GDM1 (cell line): ENCODE measurements at places on chromosomes 16 and 17.

GRCh38 chr16:88743693-88744576 is 37.6 kb downstream of the CTU2 start:
- peak; percentile 17 for DNase-seq

DNA sequence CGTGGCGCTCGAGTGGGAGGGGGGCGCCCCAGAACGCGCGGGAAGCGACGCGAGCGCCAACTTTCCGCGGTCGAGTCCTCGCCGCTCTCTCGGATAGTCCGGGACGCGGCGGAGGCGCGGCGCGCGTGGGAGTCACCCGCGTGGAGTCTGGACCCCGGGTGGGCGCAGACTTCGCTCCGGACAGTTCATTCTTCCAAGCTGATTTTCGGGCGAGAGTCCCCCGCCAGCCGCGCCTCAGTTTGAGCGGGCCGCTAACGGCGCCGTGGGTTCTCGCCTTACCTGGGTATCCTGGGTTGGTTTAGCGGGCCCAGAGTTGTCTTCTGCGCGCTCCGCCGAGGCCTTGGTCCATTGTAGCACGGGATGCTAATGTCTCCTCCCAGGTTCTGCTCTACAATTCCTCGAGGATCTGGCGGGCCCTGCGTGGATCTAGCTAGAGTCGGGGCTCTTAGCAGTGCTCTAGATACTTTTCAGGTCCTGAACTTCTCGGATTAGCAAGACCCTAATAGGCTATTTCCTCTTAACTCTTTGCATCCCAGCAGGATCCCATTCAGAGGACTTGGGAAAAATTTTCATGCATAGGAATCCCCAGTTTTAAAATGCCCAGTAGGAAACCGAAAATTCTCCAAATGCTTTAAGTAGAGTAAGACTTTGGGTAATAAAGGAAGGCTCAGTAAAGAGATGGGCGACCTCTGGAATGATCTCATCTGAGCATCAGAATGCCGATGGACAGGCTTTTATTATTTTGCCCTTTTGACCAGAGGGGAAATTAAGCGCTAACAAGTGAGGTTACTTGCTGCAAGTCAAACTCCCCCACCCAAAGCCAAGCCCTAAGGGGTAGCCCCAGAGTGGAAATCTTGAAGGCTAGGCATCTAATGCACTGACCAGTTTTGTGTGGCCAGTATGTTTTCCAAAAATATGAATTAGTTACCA is 537 bp upstream of the GJC1 start:
- DNase-seq = no peak

- DNase-seq = no peak
These were observed 3.9 kb downstream of the HIRIP3 start for GRCh38 chr16:29991571-29991904.

DNA sequence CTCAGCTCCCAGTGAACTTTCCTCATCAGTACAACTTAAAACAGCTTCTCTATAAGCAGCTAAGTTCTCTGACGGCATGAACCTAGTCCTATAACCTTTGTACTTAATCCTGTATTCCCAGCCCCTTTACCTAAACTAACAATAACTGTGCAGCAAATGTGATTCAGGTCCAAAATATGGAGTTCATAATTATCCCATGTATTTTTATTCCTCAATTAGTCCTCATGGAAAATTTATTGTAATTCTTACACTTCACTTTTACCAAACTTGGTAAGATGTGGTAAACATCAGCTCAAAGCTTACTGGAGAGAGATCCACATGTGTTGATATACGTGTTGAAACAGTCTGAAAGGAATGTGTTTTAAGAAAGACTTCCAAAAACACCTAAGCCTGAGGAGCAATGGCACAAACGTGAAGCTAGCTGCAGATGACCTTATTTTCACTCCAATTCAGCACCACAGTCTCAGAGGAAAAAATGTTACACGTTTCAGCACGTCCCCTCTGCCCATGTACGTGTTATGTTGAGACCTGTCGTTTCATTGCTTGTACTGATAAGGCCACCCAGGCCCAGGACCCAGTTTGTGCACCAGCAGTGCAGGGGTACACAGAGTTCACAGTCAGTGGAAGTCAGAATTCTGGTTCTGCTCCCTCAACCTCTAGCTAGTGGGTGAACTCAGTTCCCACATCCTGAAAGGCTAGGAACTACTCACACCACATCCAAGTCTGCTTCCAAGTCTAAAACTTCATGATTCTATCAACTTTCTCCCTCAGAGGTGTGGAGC is 7.1 kb downstream of the USP31 start:
- no peak for DNase-seq

GRCh38 chr16:50021544-50021943 is 3.5 kb upstream of the CNEP1R1 start:
- no peak for DNase-seq

GRCh38 chr16:23107117-23107516 is 42.1 kb downstream of the USP31 start:
- no peak for DNase-seq

- DNase-seq = no peak
These were observed 2.2 kb upstream of the PHLPP2 start for GRCh38 chr16:71726476-71727315.

DNA sequence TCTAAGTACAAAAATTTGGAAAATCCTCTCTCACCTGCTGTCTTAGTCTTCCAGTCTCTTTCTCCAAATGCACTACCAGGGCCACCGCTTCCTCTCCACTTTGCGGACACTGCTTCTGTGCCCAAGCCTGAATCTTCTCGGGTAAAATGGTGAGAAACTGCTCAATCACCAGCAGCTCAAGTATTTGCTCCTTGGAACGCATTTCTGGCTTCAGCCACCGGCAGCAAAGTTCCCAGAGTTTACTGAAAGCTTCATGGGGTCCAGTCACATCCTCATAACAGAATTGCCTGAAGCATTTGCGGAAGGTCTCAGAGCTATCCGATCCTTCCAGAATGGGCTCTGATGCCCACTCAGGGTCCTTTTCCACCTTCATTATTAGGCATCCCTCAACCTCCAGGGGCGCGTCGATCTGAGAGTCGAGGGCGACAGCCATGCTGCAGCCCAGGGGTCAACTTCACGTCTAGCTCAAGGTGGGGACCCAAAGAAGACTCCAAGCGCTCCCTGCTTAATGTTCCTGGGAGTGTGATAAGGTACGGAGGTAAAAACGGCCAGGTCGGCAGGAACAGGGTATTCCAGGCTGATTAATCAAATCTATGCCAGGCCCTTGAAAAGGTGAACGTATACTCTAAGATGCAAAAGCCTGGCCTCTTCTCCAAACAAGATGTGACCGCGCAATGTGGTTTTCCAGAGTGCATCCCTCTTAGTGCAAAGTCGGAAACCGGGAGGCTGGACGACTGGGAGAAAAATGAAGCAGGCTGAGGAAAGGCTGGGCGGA is 763 bp downstream of the ZKSCAN2 start:
- DNase-seq = no peak

- no peak for DNase-seq
These were observed 885 bp upstream of the SLC35B1 start for GRCh38 chr17:49708515-49709183.

DNA sequence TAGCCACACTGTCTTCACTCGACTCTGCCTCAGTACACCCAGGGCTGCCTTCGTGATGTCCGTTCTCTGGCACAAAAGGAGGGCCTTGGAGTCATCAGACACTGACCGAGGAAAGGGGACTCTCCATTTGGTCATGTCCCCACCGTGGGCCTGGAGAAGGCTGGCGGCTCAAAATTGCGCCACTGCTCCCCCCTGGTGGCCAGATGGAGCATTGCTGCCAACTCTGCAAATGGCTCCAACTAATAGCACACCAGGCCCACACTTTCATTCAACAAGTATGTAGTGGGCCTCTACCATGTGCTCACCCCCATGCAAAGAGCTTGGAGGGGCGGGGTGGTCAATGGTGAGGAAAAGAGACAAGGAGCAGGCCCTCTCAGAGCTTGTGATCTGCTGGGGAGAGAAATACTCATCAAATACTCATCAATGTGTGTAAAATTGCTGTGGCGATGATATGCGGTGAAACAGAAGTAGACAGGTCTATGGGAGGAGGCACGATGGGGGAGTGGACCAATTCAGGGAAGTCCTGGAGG is 5.2 kb upstream of the GRIN2C start:
- peak; percentile 56 for DNase-seq

GRCh38 chr17:78231991-78232858 is 794 bp downstream of the TMEM235 start:
- no peak for DNase-seq

GRCh38 chr17:69851736-69852135 is 223.3 kb upstream of the KCNJ16 start:
- no peak for DNase-seq

DNA sequence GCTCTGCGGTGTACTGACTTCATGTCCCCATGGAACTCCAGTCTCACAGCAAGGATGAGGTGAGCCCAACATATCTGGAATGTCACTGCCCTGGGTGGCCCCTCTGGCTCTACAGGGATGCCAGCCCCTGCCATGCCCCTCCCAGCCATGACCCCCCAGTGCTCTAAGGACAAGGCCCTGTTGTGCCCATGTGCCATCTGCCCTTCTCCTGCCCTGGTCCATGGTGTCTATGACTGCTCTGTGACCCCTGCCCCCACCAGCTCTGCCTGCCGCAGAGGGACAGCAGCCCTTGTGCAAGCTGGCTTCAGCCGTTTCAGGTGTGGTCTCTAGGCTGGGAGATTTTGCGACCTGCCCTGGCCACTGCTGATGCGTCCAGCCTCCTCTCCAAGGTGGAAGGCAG is 40.3 kb downstream of the TK2 start:
- DNase-seq = no peak

DNA sequence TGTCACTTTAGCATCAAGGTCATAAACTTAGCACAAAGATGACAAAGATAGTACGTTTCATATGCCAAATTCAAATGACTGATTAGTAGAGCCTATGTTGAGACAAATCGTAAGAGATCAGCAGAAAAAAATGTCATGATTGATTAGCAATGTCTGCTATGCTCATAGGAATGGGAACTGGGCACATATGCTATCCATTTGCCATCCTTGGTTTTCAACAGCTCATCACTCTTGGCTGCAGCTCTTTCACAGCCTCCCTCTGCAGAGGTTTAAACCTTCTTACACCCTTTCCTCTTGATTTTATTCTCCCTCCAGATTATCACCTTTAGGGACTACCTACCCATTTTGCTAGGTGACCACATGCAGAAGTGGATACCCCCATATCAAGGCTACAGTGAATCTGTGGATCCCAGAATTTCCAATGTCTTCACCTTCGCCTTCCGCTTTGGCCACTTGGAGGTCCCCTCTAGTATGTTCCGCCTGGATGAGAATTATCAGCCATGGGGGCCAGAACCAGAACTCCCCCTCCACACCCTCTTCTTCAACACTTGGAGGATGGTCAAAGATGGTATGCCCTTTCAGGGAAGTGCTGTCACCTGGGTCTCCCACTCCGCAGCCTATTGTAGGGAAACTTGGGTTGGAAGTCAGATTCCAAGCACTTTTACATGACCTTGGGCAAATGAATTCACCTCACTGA is 16.2 kb downstream of the MPO start:
- no peak for DNase-seq

GRCh38 chr17:45338023-45338781 is 21.4 kb upstream of the MAP3K14 start:
- DNase-seq = no peak

GRCh38 chr16:87464691-87465300 is 28.0 kb downstream of the ZCCHC14 start:
- DNase-seq = peak; percentile 51

GRCh38 chr17:76134911-76135809 is 5.9 kb downstream of the FOXJ1 start:
- DNase-seq = no peak

- no peak for DNase-seq
These were observed 7.6 kb downstream of the TBX2 start for GRCh38 chr17:61406971-61407911.

- no peak for DNase-seq
These were observed 7.8 kb downstream of the IRX5 start for GRCh38 chr16:54938212-54939028.

- DNase-seq = no peak
These were observed 7.8 kb downstream of the HIC1 start for GRCh38 chr17:2062571-2063183.

- DNase-seq = no peak
These were observed 171.2 kb downstream of the WSCD1 start for GRCh38 chr17:6241381-6241780.

- DNase-seq = peak; percentile 30
These were observed 27.8 kb upstream of the ITGA3 start for GRCh38 chr17:50027881-50028735.

DNA sequence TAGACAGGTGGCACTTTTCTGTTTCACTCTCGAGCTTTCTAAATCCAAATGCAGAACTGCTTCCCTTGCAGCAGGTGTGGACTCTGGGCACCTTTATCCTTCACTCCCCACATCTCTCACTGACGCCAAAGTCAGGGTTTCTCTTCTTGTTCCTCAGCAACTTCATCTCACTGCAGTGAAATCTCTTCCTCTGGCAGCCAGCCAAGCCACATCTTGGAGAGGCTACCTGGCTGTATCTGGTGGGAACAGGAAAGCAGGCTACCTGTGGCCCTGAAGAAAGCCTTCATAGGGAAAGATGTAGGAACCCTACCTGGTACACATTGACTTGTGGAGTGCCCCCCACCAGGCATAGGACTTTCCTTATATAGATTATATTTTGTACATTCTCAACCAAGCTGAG is 159.1 kb downstream of the UTP18 start:
- no peak for DNase-seq

GRCh38 chr16:85172455-85173145 is 60.3 kb upstream of the CIBAR2 start:
- no peak for DNase-seq

- no peak for DNase-seq
These were observed 70.2 kb upstream of the ZNF750 start for GRCh38 chr17:82910041-82910481.

DNA sequence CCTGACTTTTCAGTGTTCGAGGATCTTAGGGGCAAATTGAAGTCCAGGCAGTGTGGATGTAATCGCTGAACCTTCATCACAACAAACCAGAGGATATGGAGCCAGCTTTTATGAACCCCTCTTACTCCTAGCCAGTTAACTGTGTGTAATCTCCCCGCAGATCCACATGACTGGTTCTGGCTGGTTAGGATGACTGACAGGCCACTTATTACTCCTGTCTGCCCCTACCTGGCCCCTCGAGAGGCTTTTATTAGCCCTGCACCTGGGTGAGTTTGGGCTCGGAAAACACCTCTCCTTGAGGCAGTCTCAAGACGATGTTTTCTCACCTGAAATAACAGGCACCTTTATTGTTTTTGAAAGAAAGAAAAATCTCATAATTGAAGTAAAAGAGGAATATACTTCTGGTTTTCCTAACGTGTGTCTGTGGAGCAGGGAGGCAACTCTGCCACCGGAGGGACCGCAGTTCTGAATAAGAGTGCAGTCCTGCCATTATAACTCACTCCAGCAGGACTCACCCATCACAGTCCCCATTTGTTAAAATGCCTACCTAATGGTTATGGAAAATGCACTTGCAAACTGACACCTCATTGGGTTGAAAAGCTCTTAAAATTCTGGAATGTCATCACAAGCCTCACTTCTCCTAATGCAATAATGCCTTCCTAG is 291.9 kb upstream of the N4BP1 start:
- DNase-seq = no peak

- no peak for DNase-seq
These were observed 46.8 kb downstream of the TIMM22 start for GRCh38 chr17:1043601-1044251.

- no peak for DNase-seq
These were observed 1.6 kb downstream of the TMEM114 start for GRCh38 chr16:8588682-8589056.
